ENCODE measurements at places on chromosomes 6 and 20.
A peak's percentile ranks its signal among the peaks of the same experiment; 100 is the strongest.

DNA sequence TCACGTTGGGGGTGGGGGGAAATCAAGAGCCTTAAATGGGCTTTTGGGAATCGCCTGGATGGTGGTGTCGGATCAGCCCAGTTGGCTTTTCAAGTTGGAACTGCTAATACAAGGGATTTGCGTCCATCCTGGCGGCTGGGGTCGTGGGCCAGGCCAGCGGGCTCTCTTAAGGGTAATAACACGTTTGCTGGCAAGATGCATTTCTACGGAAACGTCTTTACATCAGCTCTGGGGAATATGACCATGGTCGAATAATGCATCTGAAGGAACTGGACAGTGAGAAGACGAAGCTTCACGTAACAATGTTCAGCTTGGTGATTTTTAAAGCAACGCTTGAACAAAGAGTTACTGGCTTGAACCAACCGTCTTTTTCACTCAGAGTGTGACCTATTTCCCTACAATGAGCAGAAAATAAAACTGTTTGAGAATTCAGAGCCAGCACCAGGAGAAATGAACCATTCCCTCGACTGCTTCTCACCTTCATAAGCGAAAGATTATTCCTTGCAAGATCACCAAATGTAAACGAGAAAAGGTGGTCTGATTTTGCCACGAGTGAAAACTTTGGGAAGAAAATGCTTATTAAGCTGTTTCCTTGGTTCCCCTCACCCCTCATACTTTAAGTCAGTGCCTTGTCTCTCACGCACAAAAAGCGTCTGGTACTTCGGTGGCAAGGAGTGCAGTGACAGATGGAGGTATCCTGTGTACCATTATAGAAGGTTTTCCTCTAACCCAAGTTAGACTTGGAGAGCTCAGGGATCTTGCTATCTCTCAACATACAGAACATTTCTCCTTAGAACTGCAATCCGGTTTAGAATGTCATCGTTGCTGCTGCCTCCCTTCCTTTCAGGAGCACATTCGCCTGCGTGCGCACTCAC, 1.4 kb upstream of the MARCKS start:
- peak; percentile 42 for DNase-seq

DNA sequence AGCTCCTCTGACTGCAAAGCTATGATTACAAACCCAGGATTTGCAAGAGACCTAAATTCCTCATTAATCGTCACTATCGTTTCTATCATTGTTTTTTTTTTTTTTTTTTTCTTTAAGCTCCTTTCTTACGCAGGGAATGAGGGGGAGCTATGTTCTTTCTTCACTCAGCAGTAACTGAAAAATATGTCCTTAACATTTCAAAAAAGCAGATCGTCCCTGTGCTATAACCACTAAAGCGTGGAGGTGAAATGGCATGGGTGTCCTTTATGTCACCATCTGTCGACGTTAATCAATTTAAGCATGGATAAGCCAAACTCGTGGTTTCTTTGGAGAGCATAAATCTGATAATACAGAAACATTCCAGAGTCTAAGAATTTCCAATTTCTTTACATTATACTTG, 67.9 kb upstream of the TRAF3IP2 start:
- DNase-seq: no peak

GRCh38 chr6:26044140-26045064, 42.8 kb upstream of the HFE start:
- DNase-seq: peak; percentile 11

GRCh38 chr6:161341638-161342037, 67.8 kb upstream of the AGPAT4 start:
- DNase-seq: no peak

GRCh38 chr6:107811591-107812218, 12.4 kb downstream of the SCML4 start:
- peak; percentile 6 for DNase-seq

- peak; percentile 95 for DNase-seq
Measured at GRCh38 chr6:958488-958887, 265.5 kb upstream of the EXOC2 start.

- no peak for DNase-seq
Measured at GRCh38 chr6:72035966-72036365, 149.6 kb downstream of the RIMS1 start.

DNA sequence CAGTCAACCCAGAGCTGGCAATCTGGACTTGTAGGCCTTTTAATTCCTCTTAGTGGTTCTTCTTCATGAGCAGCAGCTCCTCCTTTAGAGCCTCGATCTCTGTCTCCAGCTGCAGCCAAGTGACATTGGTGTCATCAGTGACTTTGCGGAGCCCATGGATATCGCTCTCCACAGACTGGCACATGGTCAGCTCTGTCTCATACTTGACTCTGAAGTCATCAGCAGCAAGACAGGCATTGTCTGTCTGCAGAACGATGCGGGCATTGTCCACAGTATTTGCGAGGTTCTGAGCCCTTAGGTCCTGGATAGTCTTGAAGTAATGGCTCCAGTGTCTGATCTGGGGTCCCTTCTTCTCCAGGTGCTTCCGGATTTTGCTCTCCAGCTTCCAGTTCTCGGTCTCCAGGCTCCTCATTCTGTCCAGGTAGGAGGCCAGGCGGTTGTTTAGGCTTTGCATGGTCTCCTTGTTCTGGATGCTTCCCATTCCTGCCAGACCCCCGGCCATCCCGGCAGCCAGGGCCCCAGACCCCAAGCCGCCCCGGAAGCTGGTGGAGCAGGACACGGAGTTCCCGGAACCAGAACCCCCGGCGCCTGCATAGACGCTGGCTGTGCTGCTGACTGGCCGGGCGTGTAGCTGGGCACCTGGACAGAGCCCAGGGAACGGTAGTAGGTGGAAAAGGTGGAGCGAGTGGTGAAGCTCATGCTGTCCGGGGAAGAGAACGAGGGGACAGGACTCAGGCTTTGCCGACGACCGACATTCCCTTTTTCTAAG, 15.1 kb downstream of the RFPL4B start:
- no peak for DNase-seq

- DNase-seq: no peak
Measured at GRCh38 chr20:32231847-32232246, 24.2 kb downstream of the POFUT1 start.

DNA sequence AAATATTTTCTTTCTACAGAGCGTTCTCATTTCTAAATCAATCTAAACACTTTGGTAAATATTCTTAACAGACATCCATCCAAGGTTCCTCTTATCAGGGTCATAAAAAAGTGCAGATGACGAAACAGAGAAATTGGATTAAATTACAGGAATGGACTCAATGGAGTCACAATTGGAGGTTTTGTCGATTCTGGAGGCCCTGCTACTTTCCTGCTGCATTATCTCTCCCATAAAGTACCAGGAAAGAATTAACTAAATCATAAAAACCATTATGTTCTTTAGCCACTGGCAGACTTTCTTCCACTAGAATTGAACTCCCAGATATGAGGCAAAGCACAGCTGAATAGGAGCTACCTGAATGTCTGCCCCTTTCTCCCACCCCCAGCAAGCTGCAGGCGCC, 610.6 kb downstream of the HDGFL1 start:
- DNase-seq: no peak

- no peak for DNase-seq
Measured at GRCh38 chr6:21586740-21587178, 6.8 kb upstream of the SOX4 start.

- DNase-seq: no peak
Measured at GRCh38 chr6:12077021-12077710, 65.1 kb downstream of the HIVEP1 start.

DNA sequence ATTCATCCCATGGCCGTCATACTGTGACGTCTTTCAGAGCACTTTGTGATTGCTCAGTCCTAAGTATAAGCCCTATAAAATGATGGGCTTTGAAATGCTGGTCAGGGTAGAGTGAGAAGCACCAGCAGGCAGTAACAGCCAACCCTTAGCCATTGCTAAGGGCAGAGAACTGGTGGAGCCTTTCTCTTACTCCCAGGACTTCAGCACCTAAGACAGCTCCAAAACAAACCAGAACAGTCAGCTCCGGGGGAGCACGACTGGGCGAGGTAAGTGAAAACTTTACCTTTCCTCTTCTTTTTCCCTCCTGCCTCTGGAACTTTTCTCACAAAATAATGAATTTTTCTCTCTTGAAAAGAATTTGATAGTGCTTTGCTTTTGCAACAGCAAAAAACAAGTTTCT, at the start of gene VIP:
TSS of gene VIP (plus strand) at position 104 of the 400 bp plus-strand sequence. CDS start 1,381 bp downstream, outside the sequence.
- DNase-seq: peak; percentile 37

GRCh38 chr6:49826743-49827406, 39.5 kb downstream of the CRISP1 start:
- DNase-seq: no peak

DNA sequence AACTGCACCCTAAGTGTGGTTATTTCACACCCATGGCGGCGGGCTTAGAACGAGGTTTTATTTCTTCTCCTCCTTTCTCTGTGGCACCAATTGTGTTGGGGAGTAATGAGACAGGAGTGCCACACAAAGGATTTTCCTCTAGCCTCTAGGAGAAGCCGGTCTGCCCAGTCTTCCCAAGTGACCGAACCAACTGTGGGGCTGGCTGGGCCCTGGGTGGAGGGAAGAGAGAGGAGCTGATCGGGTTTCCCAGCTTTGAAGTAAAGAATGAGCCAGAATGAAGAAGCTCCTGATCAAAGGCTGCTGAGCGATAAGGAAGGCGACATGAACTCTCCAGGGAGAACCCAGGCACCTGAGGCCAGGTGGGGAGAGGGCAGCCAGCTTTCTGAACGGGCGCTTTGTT, 616.0 kb upstream of the BTBD3 start:
- DNase-seq: no peak

DNA sequence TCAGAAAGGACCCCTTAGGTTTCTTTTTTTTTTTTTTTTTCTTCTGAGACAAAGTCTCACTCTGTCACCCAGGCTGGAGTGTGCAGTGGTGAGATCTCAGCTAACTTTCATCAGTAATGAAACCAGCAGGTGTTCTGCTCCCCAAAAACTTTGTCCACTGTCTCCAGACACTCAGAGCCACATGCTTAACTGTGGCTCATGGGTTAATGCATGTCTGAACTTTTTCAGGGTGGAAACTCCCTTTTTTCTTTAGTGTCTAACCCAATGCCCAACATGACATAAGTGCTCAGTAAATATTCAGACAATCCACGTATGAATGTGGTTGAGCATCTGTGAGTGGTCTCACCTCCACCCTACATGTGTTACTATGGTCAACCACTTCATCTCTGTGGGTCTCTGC, 45.4 kb downstream of the MYB start:
- no peak for DNase-seq

All from HFFc6 (cell line).